Stimulated activated CD8-positive, alpha-beta memory T cell treated with anti-CD3 and anti-CD28 coated beads, Interleukin-4, amount 100 ng/mL, for 48 hours (primary cell): ENCODE measurements at places on chromosomes 1 and 21.

DNA sequence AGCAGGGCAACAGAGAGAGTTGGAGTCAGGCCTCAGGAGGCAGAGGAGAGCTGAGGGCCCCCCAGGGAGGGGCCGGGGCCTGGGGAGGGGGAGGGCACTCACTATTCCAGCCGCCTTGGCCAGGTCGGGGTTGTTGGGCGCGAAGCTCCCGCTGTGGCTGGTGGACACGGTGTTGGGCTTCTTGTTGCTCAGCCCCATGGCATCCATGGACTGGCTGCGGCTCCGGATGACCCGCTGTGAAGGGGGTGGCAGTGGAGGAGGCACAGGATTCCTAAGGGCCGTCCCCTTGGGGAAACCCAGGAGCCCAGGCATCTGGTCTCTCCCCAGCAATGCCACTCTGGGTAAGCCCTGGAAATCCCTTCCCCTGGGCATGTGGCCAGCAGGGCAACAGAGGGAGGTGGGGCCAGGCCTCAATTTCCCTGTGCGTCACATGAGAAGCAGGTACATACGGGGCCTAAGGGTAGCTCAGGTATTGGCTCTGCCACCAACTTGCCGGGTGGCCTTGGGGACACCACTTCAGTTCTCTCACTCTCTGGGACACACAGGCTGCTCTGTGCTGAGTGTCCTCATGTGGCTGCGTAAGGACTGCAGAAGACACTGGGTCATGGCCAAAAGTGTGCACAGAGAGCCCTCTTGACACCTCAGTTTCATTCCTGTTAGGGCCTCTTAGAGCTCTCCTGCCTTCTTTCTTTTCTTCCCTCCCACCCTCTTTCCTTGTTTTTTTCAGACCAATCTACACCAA lies 63.0 kb downstream of the RAP1GAP start:
- no peak for DNase-seq

GRCh38 chr1:162663589-162664106 lies 31.4 kb downstream of the DDR2 start:
- no peak for DNase-seq

DNA sequence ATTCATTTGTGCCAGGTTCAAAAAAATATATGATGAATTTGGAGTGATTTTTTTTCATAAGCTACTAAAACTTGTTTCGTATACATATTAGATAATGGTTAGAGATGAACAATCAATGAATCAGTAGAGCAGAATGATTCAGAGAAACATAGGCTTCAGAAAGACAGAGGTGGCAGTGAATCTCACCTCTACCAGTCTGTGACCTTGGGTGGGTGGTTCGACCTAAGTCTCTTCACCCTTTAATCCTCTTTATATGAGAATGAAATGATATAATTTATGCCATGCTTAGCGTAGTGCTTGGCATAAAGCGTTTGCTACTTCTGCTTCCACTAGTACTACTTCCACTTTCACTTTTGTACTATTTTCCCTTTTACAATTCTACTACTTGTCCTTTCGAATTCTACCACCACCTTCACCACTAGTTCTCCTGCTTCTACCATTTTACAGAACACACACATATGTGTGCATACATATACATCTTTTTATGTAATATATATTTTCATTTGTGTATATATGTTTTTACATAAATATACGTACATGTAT lies 45.1 kb downstream of the FYB2 start:
- no peak for DNase-seq

DNA sequence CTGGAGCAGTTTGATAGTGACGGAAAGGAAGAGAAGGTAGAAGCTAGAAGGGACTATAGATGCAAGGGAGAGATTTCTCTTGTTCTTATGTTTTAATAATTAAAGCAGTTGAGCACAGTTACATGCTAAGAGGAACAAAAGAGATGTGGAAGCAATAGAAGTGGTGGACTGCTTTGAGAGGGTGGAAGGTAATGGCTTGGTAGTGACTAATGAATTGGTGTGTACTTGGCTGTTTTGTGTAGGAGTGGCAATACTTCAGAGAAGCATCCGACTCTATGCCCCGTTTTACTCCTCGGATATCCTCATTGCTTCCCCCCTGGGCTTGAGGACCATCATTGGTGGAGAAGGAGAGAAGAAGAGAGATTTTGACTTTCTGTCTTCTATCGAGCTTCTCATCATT lies 12.8 kb downstream of the UTP25 start:
- no peak for DNase-seq

GRCh38 chr1:172154551-172154950 lies 265.9 kb upstream of the C1orf105 start:
- DNase-seq = no peak

GRCh38 chr1:100767176-100767890 lies 47.8 kb downstream of the VCAM1 start:
- no peak for DNase-seq

GRCh38 chr1:42784946-42785693 lies at the start of gene TMEM269:
Gene TMEM269 (plus strand): TSS chr1:42784991. CDS start chr1:42789894, 4,903 bp downstream.
- peak; percentile 59 for DNase-seq

DNA sequence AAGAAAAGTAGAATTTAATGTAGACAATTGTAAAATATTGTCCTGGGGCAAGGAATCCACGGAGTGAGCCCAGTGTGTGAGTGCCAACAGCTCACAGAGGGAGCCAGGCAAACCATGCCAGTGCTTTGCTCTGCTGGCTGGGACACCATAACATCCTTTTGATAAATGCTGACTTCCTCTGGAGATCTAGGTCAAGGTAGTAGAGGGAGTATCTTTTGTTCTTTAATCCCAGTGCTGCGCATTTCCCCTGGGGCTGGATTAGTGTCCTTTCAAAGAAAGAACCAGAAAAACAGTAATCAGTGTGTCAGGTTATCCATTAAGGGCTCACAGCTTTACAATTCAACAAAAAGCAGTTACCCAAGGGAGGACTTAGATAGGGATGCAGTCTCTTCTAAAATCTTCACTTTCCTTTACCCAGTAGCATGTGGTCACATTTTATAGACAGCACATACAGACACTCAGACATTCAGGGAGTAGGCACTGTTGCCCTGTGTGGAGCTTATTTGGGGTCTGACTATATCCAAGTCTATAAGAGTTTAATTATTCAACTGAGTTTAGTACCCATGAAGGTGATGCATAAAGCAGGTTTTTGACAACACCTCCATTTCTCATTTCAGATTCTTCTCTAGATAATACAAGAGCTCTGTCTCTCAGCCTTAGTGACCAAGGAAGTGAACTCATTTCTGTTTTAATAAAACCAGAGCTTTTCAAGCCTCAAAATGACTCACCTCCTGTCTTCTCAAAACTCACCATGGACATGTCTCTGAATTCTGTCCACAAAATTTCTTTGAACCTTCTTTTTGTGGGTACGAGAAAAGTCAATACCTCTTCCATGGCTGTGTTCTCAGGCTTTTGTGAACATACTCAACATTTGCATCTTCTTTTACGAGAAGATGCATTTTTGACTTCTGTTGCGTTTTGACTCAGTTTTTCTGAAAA lies 215.3 kb downstream of the BRINP2 start:
- no peak for DNase-seq

GRCh38 chr1:201562257-201562656 lies 23.3 kb downstream of the NAV1 start:
- no peak for DNase-seq

DNA sequence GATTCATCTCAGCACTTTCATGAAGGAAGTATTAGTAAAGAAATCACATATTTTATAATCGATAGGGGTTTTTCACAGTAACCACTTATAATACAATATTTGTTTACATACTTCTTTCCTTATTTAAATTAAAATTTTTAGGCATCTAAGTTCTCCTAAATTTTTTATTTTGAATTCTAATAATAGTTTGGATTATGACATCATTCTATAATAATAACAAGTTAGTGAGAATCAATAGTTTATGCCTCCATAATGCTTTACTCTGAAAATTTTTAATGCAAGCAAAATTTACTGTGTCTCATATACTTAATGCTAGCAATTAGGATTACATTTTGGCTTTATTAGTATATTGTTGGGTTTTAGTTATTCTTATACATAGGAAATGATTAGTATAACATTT lies 252.2 kb downstream of the ZP4 start:
- no peak for DNase-seq

GRCh38 chr1:113779542-113779941 lies 20.3 kb upstream of the PHTF1 start:
- DNase-seq = no peak

DNA sequence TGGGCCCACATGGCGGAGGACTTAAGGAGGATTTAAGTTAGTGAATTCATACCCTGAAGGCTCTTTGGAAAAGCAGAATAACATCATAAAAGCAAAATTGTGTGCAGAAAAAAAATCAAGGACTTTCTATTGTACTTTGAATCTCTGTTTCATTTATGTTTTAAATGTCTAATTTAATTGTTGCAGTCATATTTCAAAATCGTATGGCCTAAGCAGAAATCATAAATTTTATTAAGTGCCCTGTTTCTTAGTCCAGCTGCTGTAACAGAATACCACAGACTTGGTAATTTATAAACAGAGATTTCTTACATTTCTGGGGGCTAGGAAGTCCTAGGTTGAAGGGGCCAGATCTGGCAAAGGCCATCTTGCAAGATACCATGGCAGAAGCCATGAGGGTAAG lies 555.6 kb downstream of the LTN1 start:
- no peak for DNase-seq

GRCh38 chr1:159908031-159908940 lies 8.3 kb upstream of the CFAP45 start:
- DNase-seq = no peak

GRCh38 chr1:35838693-35839245 lies 31.0 kb downstream of the AGO4 start:
- no peak for DNase-seq

DNA sequence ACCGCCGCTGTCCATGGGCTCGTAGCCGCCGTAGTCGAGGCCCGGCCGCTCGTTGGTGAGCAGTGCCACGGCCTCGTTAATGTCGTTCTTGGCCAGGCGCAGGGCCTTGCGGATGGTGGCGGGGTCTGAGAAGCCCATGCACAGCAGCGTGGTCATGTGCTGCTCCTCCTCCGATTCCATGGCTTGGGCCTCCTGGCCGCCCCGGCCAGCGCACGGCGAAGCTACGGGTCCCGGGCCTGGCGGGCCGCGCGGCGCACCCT lies 300 bp downstream of the USP24 start:
- DNase-seq = peak; percentile 44

- peak; percentile 22 for DNase-seq
Measured at GRCh38 chr1:228006034-228006785, 588 bp upstream of the WNT3A start.

DNA sequence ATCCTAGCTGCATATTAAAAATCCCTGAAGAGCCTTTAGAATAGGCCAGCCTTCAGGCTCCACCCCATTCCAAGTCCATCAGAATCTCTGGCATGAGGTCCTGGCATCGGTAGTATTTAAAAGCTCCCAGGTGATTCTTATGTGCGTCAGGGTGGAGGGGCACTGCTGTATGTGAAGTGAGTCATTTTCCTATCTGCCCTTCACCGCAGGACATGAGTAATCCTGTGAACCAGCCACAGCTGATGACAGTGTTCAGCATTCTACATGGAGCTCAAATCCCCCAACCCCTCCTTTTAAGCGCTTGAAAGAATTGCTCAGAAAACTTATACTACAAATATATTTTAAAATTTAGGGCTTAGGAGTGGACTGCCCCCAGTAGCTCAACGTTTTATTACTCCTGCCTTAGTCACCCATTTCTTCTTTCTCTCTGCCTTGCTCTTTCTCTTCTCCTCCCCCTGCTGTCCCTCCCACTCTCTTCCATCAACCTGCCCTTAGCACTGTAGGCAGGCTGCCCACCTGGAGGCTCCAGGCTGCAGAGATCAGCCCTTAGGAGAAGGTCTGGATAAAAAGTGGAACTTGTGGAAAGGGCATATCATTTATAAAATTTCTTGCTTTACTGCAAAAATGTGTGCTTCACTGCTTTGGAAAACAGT lies 73.8 kb upstream of the ZNF281 start:
- DNase-seq = peak; percentile 72

DNA sequence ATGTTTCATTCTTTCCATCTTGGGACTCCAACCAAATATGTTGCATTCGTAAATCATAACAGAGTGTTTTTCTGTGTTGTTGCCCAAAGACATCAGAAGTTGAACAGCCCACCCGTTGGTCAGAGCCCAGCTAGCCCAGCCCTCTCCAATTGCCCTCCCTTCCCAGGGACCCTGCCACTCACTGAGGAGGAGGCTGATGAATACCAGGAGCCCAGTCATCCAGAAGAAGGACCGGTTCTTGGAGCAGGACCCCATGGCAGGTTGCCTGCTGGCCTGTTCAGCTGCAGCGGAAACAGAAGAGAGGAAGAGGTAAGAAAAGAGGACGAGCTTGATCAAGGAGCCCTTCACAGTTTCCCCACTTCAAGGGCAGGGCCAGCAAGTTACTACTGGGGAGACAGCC lies 172.2 kb upstream of the ETV3 start:
- DNase-seq = no peak

- no peak for DNase-seq
Measured at GRCh38 chr1:208850442-208850841, 606.3 kb upstream of the PLXNA2 start.

GRCh38 chr1:17416389-17416788 lies 23.1 kb downstream of the RCC2 start:
- no peak for DNase-seq

DNA sequence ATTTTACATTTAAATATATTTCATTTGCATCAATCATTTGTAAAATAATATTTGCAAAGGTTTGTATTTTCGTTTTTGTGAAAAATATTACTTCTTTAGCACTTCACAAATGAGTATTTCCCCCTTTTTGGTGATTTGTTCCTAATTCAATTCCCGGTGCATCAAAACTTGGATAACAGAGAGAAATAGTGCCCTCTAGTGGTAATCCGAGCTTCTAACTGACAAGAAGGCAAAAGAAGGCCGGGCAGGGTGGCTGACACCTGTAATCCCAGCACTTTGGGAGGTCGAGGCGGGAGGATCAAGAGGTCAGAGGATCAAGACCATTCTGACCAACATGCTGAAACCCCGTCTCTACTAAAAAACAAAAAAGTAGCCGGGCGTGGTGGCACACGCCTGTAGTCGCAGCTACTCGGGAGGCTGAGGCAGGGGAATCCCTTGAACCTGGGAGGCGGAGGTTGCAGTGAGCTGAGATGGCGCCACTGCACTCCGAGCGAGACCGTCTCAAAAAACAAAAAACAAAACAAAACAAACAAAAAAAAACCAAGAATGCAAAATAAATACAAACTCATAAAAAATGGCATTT lies 137.7 kb downstream of the COL11A1 start:
- DNase-seq = no peak

- no peak for DNase-seq
Measured at GRCh38 chr1:27588256-27589232, 15.4 kb downstream of the AHDC1 start.

DNA sequence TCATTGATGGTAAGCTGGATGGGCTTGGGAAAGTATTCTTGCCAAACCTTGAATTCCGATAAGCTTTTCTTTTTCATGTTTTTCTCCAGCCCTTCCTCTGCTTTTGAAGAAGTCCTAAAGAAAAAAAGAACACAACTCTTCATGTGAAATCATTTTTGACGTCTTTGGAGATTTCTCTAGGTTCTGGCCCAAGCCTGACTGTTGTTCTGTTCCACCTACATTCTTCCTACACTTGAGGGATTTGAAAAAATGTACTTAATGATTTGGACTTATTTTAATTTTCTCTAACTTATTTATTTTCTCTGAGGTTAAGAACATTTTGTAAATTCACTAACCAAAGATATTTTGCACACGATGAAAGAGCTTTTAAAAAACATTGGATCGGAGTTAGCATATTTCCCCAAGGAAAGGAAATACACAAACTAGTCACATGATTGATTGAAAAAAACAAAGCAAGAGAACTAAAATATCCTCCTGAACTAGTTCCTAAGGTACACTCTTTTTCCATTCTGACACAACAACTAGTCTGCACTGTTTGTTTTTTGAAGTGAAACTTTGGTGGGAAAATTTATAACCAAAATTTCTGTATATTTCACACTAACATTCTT lies 82.3 kb downstream of the LTN1 start:
- no peak for DNase-seq

- DNase-seq = peak; percentile 78
Measured at GRCh38 chr1:228459091-228459993, 27.8 kb upstream of the RNF187 start.
